CD4-positive, alpha-beta T cell (primary cell): ENCODE measurements at places on chromosomes 4 and X. TPM values are rescaled to one million over a fixed set of nuclear protein-coding genes. Genes with fewer than 3 reads are reported as not detected.

Gene XAGE1B
- total RNA-seq, result not detected

DNA sequence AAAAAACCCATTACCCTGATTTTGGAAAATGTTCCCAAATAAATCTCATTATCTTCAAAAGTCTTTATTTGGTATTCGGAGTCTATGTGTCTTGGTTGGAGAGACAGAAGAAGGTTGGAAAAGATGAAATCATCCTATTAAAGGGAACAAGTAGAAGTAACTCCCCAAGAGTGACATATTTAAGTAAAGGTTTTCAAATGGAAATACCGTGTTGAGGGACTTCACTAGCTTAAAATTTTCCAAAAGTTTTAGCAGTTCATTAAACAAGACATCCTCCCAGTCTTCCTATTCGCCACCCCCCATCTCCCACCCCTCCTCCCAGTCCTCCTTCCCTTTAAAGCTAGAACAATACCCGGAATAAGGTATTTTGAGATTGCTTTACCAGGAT, 62.7 kb upstream of the CCDC160 start:
- DNase-seq, result no peak

Gene PIR
- not detected for total RNA-seq

GRCh38 chr4:116849620-116850019, 235.8 kb downstream of the TRAM1L1 start:
- no peak for DNase-seq

Gene MAGEA10
- total RNA-seq, result not detected

GRCh38 chrX:17375637-17376430, 834 bp downstream of the NHS start:
- DNase-seq, result no peak

Gene BEX5
- 12.4 TPM for total RNA-seq

DNA sequence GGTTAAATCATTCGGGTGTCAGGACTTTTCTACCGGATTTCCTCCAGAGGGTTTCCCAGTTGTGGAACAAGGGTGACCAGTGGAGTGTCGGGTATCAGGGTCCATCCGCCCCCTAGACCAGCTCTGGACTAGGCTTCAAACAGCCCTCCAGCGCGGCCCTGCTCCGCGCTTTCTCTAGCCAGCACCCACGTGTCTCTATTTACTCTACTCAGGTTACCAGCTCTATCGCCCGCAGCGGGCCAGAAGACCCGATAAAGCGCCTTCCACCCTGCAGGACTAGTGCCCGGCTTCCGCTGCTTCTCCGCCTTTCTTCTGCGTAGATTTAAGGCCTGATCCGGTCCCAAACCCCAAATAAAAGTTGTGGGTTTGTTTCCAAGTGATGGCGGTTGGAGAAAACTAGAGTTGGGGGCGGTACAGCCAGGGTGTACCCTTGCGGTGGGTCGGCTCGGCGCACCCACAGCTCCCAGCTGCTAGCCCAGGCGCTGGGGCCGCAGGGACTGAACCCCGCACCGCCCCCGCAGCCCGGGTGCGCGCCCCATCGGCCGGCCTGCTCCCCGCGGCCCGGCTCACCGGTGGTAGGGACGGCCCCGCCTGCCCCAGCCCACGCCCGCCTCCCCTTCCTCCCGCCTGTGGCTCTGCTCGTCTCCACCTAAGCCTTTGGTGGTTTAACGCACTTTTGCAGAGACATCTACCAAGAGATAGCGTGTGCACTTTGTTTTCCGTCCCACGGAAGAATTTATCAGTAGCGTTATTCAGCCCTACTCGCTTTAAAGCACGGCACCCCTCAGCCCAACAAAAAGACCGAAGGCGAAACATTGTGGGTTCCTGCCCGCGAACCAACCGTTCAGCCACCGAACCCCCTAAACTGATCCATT, 2.1 kb downstream of the LEF1 start:
- peak; percentile 34 for DNase-seq

DNA sequence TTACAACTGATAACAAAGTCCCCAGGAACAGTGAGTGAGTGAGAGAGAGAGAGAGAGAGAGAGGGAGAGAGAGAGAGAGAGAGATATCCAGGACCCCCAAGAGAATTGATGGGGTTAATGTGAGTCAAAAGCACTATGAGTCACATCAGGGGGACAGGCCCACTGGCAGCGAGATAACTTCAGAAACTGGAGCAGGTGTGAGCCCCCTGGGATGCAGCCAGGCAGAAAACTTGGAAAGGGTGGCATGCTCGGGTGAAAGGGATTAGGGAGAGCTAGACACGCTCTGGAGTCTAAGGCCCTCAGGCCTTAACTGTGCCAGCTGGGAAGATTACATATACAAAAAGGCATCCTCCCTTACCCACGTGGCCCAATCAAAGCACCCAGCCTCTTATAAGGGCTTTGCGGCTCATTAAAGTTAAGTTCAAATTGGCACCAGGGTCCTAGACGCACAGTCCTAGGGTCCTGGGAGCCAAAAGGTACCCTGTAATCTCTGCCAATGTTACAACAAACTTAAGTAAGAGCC, 841 bp downstream of the ACOT9 start:
- DNase-seq, result peak; percentile 30

- peak; percentile 81 for DNase-seq
Measured at GRCh38 chr4:1309261-1310010, 19.7 kb downstream of the MAEA start.

GRCh38 chrX:95382799-95383198, 1301.8 kb upstream of the DIAPH2 start:
- no peak for DNase-seq

Gene FAM47E
- total RNA-seq, result 0.34 TPM

- DNase-seq, result no peak
Measured at GRCh38 chrX:10130354-10130753, 26.4 kb upstream of the CLCN4 start.

DNA sequence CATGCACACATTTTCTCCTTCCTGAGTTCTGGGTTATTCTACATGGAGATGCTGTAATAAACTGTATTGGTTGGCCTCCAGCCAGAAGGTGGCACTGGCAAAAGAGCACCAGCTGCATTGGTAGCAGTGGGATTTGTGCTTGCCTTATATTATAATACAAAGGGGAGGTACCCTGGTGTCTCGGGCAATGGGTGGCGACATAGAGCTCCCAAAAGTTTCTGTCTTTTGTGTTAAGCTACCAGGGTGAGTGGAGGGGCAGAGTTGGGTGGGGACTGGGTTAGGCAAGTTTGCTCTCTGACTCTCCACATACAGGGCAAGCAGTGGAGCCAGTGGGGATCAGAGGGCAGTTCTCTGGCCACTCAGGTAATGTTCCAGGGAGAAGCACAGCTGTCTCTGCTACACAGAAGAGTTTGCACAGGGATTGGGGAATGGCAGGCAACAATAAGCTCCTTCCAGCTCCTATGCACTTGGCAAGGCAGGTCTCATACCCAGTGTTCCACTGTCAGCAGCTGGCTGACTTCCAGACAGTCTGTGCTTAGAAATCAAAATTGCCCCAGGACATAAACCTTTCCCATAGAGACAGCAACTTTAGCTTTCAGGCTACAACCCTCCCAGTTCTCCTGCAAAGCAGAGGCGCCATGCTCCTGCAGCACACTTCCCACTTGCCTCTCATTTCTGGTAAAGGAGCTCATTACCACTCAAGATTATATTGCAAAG, 463.9 kb upstream of the PCDH7 start:
- no peak for DNase-seq

Gene CNGA1
- not detected for total RNA-seq

DNA sequence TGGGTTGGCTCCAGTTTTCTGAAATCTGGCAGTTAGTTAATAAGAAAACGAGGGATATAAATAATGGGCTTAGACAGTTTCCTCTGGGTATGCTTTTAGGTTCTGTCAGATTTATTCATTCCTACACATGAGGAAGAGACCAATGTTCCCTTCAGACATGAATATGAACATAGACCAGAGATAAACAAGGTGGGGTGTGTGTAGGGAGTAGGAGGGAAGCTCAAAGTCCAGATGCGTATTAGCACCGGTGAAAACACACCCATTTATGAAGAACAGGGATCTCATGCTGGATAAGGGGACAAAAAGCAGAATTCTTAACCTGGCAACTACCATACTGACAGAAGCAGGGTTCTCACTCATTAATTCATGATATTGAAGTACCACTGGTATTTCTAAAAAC, 223.0 kb downstream of the SOWAHB start:
- no peak for DNase-seq

- DNase-seq, result no peak
Measured at GRCh38 chrX:123337886-123338639, 154.0 kb downstream of the GRIA3 start.

Gene PARM1
- 0.05 TPM for total RNA-seq

DNA sequence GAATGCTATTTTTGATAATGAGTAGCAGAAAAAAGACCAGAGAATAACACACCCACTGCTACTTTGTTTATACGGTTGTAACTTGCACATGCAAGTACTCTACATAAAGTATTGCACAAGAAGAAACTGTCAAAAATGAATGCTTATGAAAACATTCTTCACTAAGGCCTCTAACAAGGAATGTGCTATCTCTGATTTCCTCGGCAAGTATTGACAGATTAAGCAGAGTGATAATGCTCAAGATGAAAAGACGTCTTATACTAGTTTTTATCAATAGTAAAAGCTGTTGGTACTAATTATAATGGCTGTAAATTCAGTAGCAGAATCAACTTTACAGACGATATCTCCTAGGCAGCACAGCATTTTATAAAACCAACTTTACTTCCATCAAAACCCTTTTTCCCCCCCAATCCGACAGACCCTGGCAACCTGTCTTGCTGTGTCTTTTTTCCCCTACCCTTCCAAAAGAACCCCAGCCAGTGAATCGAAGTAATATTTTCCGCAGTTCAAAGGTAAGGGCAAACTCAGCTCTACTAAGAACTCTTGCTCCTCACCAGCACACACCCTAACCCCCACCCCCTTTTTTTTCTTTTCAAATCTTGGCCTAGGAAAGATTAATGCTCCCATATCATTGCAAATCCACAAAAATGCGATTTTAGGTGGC, 1.5 kb downstream of the FRYL start:
- DNase-seq, result no peak

DNA sequence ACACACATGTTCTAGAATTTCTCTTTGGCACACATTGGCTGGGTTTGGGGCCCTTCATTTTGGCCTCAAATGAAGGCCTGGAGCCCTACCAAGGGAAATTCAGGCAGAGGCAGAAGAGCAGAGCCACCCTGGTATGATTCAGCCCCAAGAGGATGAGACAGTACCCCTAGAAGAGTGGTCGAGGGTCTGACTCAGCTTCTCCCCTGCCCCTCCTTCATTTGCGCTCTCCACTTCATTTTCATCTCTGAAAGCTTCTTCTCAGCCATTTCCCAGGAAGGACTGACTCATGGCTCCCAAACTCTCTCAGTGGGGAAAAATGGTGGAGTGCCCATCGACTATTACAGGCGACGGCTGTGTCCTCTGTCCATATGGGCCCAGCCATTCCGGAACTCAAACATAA, 43.5 kb downstream of the MAMLD1 start:
- no peak for DNase-seq

Gene COL25A1
- not detected for total RNA-seq

DNA sequence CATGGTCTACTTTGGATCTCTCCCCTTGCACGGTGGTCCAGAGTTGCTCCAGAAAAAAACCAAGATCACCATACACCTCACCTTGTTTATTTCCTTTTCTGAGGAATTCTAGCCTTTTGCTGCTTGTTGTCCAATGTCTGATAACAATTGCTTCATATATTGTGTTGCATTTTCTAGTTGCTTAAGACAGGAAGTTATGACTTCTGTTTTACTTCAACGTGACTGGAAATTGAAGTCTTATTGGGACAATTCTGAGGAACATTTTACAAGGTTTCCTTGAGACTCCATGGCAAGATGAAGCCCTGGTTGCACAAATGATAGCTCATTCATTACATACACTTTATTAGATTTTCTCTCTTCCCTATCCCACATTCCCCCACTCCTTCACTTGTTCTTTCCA, 5.2 kb downstream of the CXCL1 start:
- DNase-seq, result no peak

Gene DRD5
- total RNA-seq, result not detected

Gene TEX13B
- total RNA-seq, result not detected
